Stimulated activated CD4-positive, alpha-beta T cell treated with anti-CD3 and anti-CD28 coated beads, TNF-alpha, amount 100 ng/mL, for 24 hours (primary cell): ENCODE measurements at places on chromosomes 5 and 9.
A peak's percentile ranks its signal among the peaks of the same experiment; 100 is the strongest.

DNA sequence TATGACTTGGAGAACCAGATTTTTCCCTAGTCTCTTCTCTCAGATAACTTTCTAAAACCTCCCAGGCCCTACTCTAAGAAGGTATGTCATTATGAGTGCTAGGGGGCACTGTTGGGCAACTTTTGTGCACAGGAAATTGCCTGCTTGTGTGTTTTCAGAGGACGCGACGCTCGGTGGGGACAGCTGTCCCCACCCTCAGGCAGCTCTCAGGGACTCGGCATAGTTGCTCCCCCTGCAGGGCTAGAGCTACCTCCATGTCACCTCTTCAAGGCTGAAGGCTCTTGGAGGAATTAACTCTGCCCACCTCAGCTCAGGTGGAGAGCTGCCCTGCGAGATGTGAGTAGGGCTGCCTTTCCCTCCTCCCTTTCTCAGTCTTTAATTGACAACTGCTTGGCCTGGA is 10.2 kb upstream of the TIFAB start:
- peak; percentile 11 for DNase-seq

- no peak for DNase-seq
These were observed 276.0 kb downstream of the AUH start for GRCh38 chr9:91085517-91086291.

- DNase-seq: peak; percentile 78
These were observed at the start of gene PAM for GRCh38 chr5:102754767-102755431. Gene PAM (plus strand): TSS chr5:102755305. CDS start chr5:102866196, 110,891 bp downstream.

GRCh38 chr5:96199713-96200183 is 233.3 kb downstream of the PCSK1 start:
- no peak for DNase-seq

- DNase-seq: no peak
These were observed 291.8 kb downstream of the AOPEP start for GRCh38 chr9:95018099-95018936.

DNA sequence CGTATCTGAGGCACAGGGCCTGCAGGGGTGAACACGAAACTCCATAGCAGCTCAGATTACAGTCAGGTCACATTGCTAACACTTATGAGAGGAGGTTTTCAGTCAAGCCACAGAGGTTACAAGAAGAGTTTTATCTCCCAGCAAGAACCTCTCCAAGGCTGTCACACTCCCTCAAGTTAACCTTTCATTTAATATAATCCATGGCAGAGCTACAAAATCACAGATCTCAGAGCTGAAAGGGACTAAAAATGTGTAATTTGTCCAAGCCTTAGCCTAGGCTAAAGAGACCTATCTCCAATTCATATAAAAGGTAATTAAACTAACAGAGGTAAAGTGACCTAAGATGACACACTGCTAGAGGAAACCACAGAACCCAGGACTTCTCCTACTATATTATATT is 57.2 kb downstream of the MLANA start:
- DNase-seq: no peak

DNA sequence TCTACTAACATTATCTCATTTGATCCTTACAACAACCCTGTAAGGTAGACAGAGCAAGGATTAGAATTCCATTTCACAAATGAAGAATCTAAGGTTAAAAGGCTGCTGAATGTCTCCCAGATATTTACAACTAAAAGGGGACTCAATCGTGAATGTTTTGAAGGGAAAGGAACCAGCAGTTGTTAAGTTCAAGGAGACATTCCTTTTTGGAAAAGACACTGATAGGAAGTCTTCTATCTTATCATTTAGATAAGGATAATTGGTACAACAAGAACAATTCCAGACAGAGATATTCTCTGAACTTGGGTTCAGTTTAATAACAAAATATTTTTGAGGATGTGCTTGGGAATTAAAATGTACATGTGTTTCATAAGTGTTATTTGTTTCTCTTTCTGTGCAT is 37.5 kb upstream of the CER1 start:
- no peak for DNase-seq

DNA sequence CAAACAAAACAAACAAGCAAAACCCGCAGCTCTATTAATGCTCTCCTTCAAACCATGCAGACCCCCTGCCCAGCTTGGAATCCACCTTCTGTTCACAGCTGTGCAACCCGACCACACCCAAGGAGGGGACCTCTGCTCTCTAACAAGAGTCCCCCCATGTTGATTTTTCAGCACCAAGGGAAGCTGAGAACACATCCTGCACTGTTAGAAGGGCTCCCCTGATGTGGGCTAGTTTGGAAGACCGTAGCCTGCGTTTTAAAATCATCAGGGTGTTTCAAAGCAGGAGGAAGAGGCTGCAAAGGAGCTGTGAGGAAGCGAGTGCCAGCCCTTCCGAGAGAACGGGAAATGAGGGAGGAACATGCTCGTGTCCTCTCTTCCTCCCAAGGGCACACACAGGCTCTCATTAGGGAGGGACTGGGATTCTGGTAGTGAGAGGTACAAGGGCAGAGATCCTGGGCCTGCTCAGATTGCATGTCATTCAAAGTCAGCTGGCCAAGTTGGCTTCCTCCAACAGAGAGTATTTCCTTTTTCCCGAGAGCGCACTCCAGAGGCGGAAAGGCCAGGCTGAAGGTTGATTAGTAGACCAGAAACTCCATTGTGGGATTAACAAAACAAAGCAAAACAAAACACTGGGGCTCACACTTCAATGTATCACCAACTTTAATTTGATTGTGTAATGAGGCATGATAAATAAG is 185.9 kb downstream of the SEMA6A start:
- DNase-seq: no peak

DNA sequence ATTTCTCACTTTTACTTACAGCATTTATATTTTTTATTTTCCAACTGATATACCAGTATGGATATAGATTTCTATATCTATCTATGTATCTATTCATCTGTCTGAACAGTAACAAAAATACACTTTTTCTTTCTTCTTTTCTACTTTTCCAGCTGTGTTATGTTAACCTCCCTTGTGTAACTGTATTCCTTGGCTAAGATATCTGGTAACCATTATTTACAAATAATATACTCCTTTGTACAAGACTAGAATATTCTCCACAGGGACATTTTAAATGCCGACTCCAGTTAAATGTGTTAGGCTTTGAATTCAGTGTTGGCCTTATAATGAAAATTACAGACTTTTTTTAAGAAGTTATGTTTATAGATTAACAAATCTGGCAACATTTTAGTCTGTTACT is 168.7 kb downstream of the XRCC4 start:
- DNase-seq: no peak

DNA sequence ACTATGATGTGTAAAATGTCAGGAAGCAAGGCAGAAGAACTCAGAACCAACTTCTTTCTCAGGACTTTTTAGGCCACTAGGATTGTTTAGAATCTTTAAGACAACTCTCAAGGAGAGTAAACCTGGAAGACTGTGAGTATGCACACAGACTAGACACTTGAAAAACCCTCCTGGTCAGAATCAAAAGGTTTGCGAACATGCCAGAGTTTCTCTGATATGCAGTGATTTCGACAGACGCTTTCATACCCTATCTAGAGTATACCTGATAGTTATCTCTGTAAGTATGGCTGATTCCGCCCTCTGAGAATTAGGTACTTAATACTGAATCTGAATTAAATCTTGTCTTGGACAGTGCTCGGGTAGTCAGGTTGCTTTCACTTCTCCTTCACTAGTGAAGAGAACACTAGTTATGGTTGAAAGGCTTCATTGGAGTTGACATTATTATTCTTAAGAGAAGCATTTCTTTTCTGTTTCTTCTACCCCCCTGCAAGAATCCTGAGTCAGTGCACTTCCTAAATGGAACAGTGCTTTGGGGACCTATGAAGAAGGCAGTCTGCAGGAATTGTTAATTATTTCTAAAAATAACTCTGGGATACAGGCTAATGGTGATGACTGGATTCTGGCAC is 158.1 kb downstream of the HACD4 start:
- no peak for DNase-seq

GRCh38 chr5:116438979-116439554 is 135.6 kb downstream of the SEMA6A start:
- DNase-seq: no peak

- DNase-seq: no peak
These were observed 160.2 kb downstream of the ARHGEF28 start for GRCh38 chr5:73786043-73786831.

DNA sequence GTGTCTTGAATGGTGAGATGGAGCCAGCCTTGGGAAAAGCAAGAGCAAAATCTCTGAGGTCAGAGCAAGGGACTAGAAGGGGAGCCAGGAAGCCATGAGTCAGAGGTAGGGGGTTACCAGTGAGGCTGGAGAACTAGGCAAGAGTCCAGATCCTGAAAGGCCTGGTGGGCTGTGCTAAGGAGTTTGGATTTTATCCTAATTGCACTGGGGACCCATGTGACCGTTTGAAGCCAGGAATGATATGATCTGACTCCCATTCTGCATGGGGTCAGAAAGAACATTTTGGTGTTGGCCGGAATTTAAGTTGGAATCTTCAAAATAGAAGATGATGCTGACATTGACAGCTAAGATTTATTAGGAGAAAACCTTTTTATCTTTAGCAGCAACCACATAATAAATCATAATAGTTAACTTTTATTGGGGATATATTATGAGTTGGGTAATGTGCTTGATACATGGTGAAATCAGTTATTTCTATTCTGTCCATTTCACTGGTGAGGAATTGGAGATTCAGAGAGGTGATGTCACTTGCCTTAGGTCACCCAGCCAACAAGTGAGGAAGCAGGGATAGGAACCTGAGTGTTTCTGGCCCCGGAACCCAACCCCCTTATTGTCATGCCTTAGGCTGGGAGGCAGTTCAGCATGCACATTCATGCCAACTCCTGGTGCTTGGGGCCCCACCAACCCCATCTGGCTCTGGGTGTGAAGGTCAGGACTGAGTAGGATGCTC is 61.5 kb upstream of the RARS1 start:
- no peak for DNase-seq

GRCh38 chr5:180830253-180831138 is 27.9 kb upstream of the MGAT1 start:
- no peak for DNase-seq

DNA sequence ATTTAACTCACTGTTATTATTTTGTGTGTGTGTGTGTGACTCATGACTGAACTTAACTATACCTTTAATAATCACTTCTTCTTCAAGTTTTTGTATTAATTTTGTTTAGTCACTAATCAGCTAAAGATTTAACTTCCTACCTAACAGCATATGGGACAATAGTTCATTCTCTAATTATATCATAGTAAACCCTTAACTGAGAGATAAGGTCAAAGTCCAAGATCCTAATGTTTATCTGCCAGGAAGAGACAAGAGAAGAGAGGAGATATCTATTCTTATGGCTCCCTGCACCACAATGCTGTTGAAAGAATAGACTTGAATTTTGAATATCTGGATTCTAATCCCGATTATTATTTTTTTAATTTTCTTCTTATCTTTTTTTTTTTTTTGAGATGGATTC is 28.1 kb downstream of the FREM1 start:
- no peak for DNase-seq

DNA sequence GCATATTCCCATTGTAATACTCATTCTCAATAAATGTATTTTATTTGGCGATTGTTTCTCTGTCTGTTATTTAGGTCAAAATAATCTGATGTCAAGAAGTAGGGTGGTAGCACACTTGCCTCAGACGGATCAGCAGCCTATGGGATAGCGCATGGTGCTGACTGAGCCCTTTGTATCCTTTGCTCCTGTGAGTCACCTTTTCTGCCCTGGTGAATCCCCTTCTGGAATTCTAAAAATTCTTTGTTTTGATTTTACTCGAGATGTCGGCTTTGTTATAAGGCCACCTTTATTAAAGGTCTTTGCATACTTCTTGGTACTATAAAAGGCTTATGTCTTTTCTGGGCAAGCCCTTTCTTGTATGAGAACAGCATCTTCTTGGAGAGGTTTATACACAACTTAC is 1187.8 kb downstream of the CDH9 start:
- DNase-seq: no peak

DNA sequence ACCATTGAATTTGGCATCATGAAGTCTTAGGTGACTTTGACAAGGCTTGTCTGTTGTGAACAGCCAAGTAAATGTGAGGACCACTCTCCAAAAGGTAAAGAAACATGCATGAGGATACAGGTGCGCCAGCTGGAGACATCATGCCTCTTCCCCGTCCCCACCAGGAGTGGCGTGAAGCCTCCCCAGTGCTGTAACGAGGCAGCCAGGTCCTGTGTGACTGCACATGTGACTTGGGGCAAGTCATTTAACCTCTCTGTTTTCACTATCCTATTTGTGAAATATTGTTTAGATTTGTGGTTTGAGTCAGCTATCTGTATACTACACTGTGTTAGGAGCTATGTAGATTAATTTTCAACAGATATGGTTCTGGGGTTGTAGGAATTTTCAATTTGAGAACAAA is 65.0 kb downstream of the DOCK8 start:
- DNase-seq: no peak

GRCh38 chr5:109652096-109652495 is 37.6 kb upstream of the MAN2A1 start:
- no peak for DNase-seq

GRCh38 chr5:132184588-132184987 is 43.1 kb downstream of the P4HA2 start:
- no peak for DNase-seq

GRCh38 chr5:94771742-94772141 is 153.3 kb downstream of the SLF1 start:
- DNase-seq: no peak

- no peak for DNase-seq
These were observed 49.5 kb upstream of the RNU6ATAC start for GRCh38 chr9:134213881-134214341.

DNA sequence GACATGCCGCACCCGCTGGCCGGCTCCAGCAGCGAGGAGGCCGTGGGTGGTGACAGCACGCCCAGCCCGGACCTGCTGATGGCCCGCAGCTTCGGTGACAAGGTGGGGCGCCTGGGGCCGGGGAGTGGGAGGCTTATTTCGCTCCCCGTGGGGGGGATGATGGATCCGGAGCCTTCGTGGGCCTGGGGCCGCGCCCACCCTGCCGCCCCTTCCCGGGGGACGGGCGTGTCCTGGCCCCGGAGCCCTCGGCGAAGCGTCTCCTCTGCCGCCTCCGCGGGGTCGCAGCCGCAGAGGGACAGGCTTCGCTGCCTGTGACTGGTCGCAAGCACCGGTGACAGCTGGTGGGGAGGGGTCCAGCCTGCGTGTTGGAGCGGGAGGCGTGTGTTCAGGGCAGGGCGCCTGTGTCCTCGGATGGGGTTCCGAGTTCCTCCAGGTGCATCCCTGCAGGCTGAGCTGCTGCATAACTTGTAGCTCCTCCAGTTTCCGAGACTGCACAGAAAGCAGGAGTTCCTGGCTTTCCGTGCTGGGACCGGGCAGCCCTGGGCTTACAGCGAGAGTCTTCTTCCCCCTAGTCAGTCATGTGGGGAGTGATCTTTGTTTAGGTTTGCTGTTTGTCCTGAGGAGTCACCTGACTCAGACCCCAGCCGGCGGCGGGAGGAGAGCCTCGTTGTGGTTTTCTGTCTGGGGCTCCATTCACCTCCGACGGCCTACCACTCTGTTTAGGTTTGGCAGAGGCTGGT is 666 bp downstream of the SNX30 start:
- peak; percentile 37 for DNase-seq

DNA sequence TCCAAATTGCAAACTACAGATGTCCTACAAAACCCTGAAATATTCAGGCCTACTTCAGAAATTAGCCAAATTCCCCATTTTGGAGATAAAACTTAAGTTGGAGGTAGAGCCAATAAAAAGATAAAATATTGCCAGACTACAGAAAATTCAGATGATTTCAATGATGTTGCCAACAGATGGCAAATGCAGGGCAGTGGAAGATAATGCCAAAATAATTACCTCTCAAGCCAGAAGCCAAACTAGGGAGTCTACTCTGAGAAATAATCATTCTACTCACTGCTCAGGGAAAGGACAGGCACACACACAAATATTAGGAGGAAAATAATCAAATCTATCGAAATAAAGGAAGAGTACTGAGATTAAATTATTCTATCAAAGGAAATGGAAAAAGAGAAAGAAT is 347.5 kb upstream of the CCNG1 start:
- no peak for DNase-seq

GRCh38 chr9:81543695-81544094 is 145.7 kb downstream of the TLE1 start:
- no peak for DNase-seq
